Bronchial epithelial cell (primary cell): ENCODE measurements at places on chromosomes 4 and X.

DNA sequence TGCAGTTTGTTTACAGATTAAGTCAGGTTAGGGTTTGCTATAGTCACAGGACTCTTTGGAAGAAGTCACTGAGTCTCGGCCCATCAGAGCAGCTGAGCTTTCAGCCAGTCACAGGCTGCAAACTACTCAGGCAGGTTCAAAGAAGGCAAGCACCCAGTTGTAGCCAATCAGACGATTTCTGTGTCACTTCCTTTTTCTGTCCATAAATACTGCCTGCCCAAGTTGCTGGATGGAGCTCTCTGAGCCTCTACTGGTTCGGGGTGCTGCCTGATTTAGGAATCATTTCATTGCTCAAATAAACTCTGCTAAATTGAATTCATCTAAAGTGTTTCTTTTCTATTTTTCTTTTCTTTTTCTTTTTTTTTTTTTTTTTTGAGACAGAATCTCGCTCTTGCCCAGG lies 7.3 kb upstream of the SH3BP2 start:
- peak; percentile 29 for DNase-seq

- DNase-seq: no peak
These were observed 2.6 kb upstream of the VSIG4 start for GRCh38 chrX:66042307-66043077.

GRCh38 chrX:52811065-52811625 lies at the start of gene XAGE5:
Gene XAGE5 (plus strand): TSS chrX:52811287. CDS start chrX:52812567, 1,280 bp downstream.
- DNase-seq: no peak

DNA sequence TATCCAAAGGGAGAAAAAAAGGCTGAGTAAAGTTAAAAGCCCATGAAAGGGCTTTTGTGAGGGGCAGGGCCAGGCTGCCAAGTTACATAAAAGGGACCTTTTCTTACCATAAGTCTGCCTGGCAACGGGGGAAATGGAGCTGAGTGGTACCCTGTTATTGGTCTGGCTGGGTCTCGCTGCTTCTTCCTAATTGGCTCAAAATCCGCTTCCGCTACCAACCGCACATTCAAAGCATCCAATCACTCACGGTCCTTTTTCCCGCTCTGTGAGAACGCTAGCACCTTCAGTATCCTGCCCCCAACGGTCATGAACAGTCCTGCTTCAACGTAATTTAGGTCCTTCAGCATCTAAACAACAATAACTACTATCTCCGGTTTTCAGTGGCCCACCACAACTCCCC lies 611 bp downstream of the TEX11 start:
- no peak for DNase-seq

GRCh38 chrX:133440081-133440796 lies 24.9 kb upstream of the GPC4 start:
- no peak for DNase-seq

- DNase-seq: no peak
These were observed 33.4 kb downstream of the ARHGEF6 start for GRCh38 chrX:136747003-136747986.
